Activated gamma-delta T cell (primary cell): ENCODE measurements at places on chromosomes 13 and 19.
A peak's percentile ranks its signal among the peaks of the same experiment; 100 is the strongest.

DNA sequence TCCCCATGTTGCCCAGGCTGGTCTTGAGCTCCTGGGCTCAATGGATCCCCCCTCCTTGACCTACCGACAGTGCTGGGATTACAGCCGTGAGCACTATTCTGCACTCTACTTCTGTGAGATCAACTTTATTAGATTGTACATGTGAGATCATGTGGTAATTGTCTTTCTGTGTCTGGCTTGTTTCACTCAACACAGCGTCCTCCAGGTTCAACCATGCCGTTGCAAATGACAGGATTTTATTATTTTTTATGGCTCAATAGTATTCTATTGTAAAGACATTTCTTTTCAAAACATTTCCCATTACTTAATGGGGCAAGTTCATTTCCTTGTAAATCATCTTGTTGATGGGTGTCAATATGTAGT lies 1.5 kb upstream of the OBI1 start:
- DNase-seq = no peak

- DNase-seq = no peak
Measured at GRCh38 chr13:98807774-98808173, 55.3 kb upstream of the SLC15A1 start.

- DNase-seq = no peak
Measured at GRCh38 chr19:52992109-52993004, 21.4 kb upstream of the ERVV-1 start.

DNA sequence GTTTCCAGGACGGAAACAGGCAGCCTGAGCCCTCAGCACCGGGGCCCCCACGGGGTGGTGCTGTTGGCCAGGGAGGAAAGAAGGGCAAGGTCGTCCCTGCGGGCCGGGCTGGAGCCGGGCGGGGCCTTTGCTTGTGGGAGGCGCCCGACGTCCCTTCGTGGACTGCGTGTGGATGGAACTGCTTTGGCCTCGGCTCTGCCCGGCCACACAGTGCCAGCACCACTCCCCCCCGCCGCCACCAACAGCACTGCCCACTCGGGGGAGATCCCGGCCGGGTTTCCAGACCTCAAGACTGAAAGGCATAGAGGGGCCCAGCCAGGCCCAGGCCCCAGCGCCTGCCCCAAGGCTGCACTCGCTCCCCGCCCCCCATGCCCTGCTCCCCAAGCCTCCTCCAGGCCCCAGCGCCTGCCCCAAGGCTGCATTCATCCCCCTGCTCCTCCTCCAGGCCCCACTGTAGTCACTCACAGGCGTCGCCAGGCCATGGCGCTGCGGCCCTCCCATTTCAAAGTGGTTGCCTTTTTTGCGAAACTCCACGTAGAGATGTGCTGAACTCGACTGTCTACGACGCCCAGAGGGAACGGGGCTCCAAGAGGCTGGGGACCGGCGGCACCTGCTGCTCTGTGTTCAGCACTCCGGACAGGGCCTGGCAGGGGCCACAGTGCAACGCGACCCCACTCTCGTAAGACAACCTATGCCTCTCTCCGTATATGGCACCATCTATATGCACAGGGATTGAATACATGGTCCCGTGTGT lies 22.5 kb downstream of the C13orf46 start:
- DNase-seq = no peak

- no peak for DNase-seq
Measured at GRCh38 chr13:54162069-54162468, 1133.5 kb downstream of the OLFM4 start.

GRCh38 chr19:41351339-41352245 lies 2.1 kb downstream of the TGFB1 start:
- peak; percentile 91 for DNase-seq

DNA sequence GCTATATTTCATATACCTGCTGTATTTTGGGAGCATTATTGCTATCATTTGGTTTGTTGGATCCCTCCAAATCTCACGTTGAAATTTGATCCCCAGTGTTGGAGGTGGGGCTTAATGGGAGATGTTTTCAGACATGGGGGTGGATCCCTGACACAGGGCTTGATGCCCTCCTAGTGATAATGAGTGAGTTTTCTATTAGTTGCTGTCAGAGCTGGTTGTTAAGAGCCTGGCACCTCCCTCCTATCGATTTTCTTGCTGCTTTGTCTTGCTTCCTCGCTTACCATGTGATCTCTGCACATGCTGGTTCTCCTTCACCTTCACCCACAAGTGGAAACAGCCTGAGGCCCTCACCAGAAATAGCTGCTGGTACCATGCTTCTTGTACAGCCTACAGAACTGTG lies 259.9 kb upstream of the STARD13 start:
- no peak for DNase-seq

DNA sequence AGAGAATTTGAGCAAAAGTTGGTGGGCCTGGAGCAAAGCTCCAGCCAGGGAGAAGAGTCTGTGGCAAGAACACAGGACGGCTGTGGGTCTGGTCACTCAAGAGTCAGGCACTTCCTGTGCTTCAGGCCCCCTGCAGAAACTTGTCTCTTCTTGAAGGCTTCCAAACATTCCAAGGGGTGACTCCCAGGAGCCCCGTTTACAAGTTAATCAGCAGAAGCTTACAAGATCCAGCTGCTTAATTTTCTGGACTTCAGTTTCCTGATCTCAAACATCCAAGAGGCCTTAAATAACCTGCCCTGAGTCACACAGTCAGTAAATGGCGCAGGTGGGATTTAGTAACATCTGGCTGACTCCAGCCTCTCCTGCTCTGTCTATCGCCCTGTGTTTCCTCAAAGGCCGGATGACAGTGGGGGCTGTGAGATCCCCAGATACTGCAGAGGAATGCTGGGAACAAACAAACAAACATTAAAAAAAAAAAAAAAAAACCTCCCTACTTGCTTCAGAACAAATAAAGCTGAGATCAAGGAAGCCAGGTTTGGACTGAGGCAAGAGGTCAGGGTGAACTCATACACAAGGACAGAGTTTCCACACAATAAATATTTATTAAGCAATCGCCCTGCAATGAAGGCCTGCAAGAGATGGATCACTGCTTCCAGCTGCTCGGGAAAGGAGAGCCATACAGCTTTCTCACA lies 175.4 kb upstream of the RFC3 start:
- no peak for DNase-seq

- no peak for DNase-seq
Measured at GRCh38 chr19:6604906-6605305, 14.0 kb upstream of the CD70 start.

- no peak for DNase-seq
Measured at GRCh38 chr19:33795370-33796163, 1.1 kb upstream of the KCTD15 start.

- no peak for DNase-seq
Measured at GRCh38 chr13:94967183-94968039, 255.1 kb upstream of the SOX21 start.

GRCh38 chr13:25018729-25019115 lies 77.2 kb upstream of the PABPC3 start:
- no peak for DNase-seq

DNA sequence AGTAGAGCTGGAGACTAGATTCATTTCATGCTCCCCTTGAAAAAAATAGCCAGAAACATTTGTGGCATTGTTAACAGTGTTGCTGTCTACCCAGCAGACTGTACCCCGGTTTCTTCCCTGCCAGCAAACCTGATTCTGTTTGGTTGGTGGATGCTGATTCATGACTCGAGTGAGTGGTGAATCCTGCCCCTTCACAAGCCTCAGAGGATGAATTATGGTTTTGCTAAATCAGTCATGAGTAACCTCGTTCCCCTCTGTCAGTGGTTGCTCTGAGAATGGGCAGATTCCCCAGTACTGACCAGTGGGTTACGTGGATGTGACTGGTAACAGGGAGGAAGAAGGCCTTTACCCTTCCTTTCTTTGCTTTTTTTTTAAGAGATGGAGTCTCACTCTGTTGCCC lies 10.1 kb downstream of the NLRP12 start:
- no peak for DNase-seq

GRCh38 chr19:37926711-37927110 lies 19.7 kb downstream of the SIPA1L3 start:
- no peak for DNase-seq

DNA sequence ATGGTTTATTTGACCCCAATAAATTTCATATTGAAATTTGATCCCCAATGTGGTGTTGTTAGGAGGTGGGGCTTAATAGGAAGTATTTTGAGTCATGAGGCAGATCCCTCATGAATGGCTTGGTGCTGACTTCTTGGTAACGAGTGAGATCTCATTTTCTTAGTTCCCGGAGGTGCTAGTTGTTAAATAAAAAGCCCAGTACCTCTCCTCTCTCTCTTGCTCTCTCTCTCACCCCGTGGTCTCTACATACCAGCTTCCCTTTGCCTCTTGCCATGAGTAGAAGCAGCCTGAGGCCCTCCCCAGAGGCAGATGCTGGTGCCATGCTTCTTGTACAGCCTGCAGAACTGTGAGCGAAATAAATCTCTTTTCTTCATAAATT lies 39.4 kb upstream of the KATNAL1 start:
- DNase-seq = no peak

- DNase-seq = no peak
Measured at GRCh38 chr13:44908712-44909111, 80.6 kb downstream of the NUFIP1 start.

DNA sequence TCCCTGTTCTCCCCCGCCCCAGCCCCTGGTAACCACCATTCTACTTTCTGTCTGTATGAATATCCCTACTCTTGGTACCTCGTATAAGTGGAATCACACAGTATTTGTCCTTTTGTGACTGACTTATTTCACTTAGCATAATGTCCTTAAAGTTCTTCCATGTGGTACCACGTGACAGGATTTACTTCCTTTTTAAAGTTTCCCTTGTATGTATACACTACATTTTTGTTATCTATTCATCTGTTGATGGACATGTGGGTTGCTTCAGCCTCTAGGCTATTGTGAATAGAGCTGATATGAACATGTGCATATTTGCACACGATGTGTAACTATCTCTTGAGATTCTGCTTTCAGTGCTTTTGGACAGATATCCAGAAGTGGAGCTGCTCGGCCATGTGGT lies 59.6 kb upstream of the GJB6 start:
- no peak for DNase-seq

DNA sequence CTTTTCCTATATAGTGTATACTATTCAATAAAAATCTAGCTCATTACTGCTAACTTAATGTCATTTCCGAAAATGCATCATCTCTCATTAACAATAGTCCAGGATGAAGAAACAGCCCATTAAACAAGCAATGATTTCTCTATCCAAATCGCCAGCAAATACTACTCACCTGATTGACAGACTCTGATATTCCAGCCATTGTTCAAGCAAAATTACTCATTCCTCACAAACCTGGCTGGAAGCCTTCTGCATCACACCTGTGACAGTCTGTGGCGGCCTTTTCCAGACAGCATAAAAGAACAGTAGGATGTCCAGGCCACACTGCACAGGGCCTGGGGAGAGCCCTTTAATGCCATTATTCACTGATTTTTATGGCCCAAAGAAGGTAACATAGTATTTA lies 115.9 kb downstream of the ABCC4 start:
- DNase-seq = no peak
